CD4-positive, alpha-beta memory T cell (primary cell): ENCODE measurements at places on chromosomes 3 and 15.

- no peak for DNase-seq
These were observed 54.1 kb upstream of the TMEM158 start for GRCh38 chr3:45280232-45280631.

- no peak for DNase-seq
These were observed 314.1 kb downstream of the NLGN1 start for GRCh38 chr3:173711619-173712018.

GRCh38 chr3:179560791-179561190, 1.9 kb upstream of the ACTL6A start:
- no peak for DNase-seq

DNA sequence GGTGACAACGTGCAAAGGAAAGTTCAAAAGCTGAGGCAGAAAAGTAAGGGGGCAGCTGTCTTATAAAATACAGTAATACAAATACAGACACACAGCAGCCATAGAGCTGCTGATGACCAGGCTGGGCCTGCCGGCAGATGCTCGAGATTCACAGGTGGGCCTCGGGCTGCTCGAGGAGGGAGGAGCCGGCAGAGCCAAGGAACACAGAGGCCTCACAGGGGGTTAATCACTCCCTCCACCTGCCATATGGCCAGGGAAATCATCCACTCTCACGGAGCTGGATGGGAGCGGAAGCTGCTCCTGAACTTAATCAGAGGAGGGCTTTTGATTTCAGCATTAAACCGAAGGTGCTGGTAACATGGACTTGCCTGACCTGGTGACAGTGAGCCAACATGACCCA, 29.6 kb upstream of the MGLL start:
- DNase-seq, result no peak

DNA sequence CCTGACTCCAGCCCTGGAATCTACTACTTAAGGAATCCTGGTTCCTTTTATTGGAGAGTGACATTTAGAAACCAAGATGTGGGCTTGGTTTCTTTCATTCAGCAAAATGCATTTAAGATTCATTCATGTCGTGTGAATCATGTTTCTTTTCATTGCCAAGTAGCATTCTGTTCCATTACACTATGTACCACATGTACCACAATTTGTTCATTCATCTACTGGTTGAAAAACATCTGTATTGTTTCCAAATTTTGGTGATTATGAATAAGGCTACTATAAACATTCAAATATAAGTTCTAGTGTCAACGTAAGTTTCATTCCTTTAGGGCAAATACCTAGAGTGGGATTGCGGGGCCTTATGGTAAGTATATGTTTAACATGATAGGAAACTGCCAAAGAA, 264.2 kb downstream of the VPS13C start:
- no peak for DNase-seq

GRCh38 chr3:87363721-87364120, 87.3 kb upstream of the POU1F1 start:
- DNase-seq, result no peak

DNA sequence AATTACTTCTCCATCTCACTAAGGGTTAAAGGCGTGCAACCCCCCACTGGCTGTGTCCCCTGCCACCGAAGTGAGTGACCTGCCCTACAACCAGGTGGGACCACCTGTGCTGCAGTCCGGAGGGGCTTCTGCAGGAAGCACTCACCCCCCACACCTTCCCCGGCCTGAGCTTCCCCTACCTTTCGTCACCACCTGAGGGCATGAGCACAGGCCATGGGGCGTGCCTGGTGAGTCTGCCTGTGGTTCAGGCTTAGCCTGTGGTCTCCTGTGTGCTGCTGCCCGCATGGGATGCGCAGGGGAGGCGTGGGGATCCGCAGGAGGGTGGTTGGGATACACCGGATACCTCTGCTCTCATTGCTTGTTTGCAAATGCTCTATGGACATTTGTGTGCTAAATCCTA, 46.0 kb downstream of the KLHL25 start:
- no peak for DNase-seq

- DNase-seq, result no peak
These were observed 9.4 kb upstream of the IQSEC1 start for GRCh38 chr3:13082677-13083076.

GRCh38 chr3:17023006-17023664, 138.4 kb downstream of the PLCL2 start:
- DNase-seq, result peak; percentile 81

- no peak for DNase-seq
These were observed 488.7 kb upstream of the PROK2 start for GRCh38 chr3:72273615-72274014.

GRCh38 chr3:107794664-107795443, 272.1 kb downstream of the BBX start:
- DNase-seq, result no peak

- no peak for DNase-seq
These were observed 52.7 kb upstream of the SPATA12 start for GRCh38 chr3:57007521-57008460.

DNA sequence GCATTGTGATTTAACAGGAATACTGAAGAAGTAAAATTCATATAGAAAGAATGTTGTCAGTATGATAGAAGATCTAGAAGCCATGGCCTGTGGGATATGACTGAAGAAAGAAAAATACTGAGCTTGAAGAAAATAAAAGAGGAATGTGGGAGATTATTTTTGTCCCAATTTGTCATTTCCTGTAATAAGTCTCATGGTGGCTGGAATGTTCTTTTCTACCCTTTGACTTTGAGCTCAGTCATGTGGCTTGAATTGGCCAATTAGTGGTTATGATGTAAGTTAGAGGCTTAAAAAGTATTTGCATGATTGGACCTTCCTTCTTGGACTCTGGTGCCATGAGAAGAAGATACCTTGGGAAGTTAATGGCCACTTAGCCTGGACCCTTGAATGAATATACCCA, 14.1 kb downstream of the APH1B start:
- DNase-seq, result no peak

DNA sequence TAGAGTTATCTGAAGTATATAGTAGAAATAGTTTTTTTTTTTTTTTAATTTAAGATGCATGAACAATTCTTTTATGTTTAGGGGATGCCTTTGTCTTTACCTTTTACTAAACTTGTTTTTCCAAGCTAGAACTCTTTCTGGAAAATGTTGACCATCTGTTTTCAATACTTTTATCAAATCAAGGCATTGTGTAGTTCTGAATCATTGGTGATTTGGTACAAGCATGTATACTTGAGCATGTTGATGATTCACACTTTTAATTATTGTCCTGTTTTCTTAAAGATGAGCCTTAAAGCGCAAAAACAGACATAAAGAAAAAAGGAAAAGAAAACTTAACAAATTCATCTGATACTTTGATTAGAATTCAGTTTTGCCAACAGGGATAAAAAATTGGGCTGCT, 28.3 kb downstream of the PDCD6IP start:
- no peak for DNase-seq

DNA sequence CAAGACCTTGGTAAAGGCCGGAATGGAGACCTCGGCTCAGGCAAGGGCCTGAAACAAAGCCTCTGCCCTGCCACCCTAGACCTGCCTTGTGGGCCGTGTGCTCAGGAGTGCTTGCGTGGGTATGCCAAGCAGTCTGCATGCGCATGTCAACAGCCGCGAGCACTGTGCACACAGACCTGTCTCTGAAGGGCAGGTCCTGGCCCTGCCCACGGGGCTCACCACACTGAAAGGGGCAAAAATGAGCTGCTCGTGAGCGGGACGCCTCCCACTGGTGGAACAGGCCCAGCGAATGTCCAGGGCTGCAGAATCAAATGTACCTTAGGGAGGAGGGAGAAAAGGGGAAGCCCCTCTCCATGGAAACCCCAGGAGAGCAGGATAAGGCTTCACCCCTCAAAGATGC, 44.3 kb upstream of the FGD5 start:
- DNase-seq, result no peak

GRCh38 chr3:194485468-194485880, 1.3 kb downstream of the ATP13A3 start:
- DNase-seq, result peak; percentile 19

GRCh38 chr3:149534671-149535332, 60.3 kb downstream of the TM4SF4 start:
- DNase-seq, result no peak

DNA sequence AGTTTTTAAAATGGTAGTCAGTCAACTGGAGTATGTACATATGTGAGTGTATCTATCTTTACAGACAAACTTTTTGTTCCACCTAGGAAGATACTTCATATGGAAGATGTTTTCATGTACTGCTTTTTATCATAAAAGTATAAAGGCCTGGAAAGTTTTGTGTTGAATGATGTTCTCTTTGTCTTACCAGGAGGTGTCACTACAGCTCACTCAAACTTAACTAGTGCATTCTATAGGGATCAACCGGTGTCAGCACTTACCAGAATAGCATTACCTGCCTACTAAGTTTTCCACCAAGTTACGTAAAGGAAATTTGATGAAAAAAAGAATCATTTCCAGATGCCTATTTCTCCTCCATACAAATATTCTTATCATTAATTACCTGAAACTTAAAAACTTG, 522.6 kb upstream of the SEMA6D start:
- no peak for DNase-seq

- no peak for DNase-seq
These were observed 25.7 kb downstream of the RPLP1 start for GRCh38 chr15:69478259-69478781.

DNA sequence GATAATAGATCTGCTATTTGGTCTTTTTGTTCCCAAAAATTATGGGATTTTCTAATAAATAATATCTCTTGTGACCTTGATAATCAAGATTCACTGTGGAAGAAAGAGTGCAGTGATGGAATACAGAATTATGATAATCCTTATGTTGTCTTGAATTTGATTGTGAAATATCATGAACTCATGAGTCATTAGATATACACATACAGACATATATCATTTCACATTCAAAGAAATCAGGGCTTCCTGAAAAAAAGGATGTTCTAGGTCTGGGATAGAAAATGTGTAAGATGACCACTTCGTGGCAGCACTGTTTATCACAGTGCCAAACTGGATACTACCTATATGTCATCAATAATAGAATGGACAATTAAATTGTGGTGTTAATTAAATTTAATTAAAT, 97.7 kb downstream of the DPH6 start:
- DNase-seq, result no peak

DNA sequence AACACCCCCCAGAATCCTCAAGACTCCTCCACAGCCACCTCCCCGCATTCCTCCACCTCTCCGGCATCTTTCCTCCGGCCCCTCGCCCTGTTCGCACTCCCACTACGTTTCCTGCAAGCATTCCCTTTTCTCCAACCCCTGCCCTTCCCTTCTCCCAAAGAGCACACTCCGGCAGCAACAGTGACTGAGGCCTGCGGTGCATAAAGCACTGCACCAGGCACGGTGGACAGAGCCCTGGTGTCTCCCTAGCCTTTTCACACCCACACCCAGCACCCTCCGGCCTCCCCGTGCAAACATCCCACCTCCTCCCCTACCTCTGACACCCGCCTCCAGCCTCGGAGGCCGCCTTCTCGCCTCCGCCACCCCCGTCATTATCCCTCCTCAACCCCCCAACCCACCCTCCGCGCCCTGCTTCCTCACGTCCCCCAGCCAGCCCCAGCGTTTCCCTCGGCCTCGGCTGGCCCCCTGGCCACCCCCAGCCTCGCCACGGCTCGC, 577 bp downstream of the ZNF148 start:
- DNase-seq, result no peak

DNA sequence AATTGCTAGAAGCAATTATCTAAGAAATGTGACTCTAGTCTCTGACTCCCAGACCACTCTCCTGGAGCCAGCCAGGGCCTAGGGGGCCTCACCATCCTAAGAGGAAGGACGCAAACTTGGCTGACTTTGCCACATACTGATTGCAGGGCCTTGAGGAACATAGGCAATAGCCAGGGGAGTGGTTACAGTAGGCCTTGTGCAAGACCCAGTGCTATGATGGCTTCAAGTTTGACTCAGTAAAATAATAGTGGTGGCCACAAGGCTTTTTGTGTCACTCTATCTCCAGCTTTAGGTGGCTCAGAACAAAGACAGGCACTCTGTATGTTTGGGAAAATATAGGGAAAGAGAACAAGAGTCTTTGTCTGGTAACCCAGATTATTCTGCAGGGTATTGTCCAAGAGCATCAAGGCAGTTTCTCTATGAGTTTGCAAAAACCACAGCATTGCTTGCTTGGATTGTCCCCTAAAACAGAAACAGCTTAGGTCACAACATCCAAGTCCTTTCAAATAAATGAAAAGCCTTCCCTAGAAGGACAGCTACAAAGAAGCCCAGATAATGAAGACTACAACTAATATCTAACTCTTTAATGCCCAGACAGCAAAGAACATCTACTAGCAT, 631.5 kb downstream of the PYDC2 start:
- no peak for DNase-seq

DNA sequence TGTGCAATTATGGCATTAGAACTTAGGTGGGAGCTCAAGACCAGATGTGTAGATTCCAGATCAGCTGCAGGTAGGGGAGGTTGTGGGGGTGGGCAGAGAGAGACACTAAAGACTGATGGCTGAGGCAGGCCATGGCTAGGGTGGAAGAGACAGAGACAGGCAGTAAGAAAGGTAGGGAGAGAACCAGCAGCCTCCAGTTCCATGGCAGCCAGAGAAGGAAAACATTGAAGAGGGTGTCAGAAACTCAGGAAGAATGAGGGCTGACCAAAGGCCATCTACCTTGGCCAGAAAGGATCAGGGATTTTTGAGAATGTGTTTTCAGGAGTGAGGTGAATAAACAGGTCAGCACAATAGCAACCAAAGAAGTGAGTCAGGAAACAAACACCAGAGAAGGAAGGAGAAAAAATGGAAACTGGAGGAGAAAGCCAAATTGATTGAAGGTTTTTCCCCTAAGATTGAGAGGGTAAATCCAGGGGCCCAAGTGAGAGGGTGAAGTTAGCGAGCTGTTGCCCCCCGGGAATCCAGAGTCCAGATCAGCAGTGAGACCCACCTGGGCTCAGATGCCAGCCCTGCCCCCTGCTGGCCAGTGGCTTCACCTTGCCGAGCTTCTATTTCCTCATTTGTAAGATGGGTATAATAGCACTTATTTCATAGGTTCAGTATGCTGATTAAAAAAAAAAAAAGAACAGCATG, 41.0 kb downstream of the ABHD2 start:
- peak; percentile 51 for DNase-seq
